ENCODE measurements at places on chromosomes 12 and 14.

DNA sequence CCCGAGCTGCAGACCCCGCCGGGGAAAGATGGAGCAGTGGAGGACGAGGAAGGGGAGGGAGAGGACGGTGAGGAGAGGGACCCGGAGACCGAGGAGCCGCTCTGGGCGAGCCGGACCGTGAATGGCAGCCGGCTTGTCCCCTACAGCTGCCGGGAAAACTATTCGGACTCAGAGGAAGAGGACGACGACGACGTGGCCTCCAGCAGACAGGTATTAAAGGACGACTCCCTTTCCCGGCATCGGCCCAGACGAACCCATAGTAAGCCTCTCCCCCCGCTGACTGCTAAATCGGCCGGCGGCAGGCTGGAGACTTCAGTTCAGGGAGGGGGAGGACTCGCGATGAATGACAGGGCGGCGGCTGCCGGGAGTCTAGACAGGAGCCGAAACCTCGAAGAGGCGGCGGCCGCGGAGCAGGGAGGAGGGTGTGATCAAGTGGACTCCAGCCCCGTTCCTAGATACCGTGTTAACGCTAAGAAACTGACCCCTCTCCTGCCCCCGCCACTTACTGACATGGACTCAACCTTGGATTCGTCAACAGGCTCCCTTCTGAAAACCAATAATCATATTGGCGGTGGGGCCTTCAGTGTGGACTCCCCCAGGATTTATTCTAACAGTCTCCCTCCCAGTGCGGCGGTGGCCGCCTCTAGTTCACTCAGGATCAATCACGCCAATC is 962 bp downstream of the LEMD3 start:
- peak; percentile 45 for DNase-seq

- DNase-seq, result no peak
Observed at GRCh38 chr14:36996857-36997590, 175.4 kb downstream of the SLC25A21 start.

GRCh38 chr12:2853626-2854025 is 3.2 kb downstream of the TEX52 start:
- peak; percentile 53 for DNase-seq

DNA sequence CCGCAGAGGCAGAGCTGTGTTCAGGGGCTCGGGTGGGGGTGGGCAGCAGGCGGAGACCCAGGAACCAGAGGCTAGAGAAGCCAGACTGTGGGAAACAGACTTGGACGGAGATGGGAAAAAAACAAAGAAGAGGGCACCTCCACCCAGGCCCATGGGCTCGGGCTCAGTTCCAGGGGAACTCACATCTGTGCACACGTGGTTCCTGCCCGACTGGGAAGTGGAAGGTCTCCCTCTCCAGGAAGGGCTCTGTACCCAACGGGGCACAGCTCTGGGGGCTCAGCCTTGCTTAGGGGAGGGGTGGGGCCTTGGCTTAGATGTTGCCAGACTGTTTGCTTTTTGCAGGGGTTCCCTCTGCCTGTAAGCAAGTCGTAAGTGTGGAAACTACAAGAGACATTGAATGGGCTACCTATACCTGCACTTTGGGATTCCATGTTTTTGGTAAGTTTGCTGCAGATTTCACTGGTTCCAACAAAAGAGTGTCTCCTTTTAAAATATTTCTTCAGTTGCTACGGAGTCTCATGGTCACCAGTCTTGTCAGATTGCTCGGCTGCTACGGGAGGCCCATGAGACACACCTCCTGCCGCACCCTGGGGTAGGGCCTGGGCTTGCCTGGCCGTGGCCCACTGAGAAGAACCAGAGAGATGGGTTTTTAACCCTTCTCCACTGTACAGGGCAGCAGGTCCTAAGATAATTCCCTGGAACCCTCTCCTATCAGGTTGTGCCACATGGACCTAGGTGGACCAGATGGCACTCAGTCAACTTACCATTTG is 127.6 kb upstream of the EVL start:
- DNase-seq, result no peak

DNA sequence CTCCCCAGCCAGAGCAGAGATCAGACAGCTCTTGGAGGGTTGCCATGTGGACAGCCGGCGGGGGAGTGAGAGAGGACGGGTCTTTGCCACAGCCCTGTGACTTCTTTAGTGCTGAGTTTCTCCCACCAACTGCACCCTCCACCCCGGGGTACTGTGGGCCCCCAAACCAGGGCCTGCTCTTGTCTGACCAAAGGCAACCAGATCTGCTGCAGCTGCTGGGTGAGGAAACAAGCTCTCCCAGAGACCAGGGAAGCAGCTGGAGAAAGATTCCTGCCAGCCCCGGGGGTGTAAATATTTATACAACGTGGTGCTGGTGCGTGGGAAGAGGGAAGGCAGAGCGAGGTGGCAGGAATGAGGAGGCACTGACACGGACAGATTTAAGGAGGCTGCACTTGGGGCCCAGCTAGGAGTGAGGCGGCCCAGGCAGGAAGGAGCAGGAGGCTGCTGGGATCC is 14.3 kb upstream of the ZFP36L1 start:
- no peak for DNase-seq

GRCh38 chr12:111269718-111270117 is 99.2 kb downstream of the PHETA1 start:
- no peak for DNase-seq

DNA sequence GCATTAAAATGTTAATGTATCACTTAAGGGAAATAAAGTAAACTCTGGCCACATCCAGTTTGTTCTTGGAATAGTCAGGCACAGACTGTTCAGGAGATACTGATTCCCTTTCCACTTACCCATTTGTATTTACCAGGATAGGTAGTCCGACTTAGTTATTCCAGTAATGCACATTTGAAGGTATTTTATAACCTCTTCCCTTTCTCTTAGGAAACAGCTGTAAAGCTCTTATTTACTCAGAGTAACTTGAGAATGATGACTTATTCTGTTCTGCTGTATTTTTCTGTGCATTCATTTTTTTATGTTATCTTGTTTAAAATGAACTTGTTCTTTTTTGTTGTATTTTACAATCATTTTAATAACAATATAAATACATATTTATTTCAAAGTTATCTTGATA is 78.0 kb downstream of the METTL25 start:
- DNase-seq, result no peak

- DNase-seq, result no peak
Observed at GRCh38 chr14:96861568-96862310, 64.6 kb downstream of the VRK1 start.

All from NCI-H345 (cell line).